Bronchial epithelial cell (primary cell): ENCODE measurements at places on chromosomes 3 and 15.

DNA sequence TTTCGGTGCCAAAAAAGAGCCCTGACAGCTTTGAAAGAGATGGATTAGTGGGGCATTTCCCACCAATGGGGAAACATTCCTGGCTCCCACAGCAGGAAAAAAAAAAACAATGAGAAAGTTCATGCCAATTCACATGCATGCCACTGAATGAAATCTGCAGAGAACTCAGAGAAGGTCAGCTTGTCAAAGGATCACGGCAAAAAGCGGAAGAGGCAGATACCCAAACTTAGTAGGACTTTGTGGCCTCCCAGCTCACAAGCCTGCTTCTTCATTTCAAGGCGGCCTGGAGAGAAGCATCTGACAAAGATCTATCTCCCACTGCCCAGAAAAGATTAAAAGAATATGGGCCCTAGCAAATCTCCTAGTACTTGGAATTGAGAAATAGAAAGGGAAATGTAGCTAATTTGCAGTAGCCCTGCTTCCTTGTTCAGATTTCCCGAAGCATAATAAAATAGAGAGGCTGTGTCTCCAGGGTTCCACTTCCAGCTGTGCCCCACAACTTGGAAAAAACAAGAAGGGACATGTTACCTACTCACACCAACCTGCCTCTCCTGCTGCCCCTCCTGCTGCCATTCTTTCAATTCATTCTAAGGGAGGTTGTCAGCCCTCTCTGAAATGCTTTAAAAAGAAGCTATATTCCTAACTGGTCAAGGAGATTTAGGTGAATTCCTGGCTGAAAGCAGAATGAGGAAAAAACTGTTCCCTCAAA is 170.4 kb downstream of the FHIT start:
- peak; percentile 3 for DNase-seq

DNA sequence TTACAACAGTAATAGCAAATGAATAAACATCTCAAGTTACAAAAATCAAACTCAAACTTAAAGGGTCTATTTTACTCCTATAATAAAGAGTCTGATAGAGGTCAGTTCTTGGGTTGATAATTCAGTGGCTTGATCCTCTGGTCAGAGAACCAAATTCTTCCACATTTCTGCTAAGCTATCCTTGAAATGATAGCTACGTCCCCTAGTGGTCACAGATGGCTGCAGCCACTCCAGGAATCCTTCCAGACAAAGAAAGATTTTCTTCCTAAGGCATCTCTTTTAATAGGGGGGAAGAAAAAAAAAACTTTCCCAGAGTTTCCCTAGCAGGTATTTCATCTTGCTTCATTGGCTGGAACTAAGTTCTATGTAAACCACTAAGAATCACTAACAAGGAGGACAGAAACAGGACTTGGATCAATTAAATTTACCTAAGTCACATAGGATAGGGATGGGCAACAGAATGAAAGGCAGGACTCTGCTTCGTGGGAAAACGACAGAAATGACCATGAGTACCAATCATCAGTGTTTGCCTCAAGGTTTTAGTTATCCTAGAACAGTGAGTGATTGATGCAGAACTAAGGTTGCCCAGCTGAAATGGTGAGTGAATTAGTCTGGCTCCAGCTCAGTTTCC is 160.7 kb downstream of the STAC start:
- DNase-seq, result peak; percentile 38

GRCh38 chr3:156161172-156161571 is 40.8 kb downstream of the KCNAB1 start:
- peak; percentile 25 for DNase-seq

DNA sequence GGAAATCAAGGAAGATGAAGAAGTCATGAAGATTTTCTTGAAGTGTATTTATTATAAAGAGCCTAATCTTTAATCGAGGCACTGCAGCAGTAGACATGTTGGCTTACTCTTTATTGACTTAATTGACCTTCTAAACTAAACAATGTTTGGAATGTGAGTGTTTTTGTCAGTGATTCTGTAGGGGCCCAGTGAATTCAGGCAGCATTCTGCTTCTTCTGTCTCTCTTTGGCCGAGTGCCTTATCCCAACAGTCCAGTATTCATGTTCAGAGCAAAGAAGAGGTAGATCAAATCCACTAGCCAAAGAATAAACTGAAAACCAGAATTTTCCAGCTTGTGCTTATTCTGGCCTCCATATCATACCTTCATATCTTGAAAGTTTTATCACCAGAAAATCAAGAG is 55.7 kb downstream of the RLBP1 start:
- no peak for DNase-seq

- no peak for DNase-seq
Observed at GRCh38 chr3:159378396-159379194, 576.7 kb downstream of the MFSD1 start.

GRCh38 chr3:74613521-74614106 is 845 bp downstream of the CNTN3 start:
- DNase-seq, result no peak

- no peak for DNase-seq
Observed at GRCh38 chr3:32303977-32304881, 65.7 kb downstream of the CMTM8 start.

DNA sequence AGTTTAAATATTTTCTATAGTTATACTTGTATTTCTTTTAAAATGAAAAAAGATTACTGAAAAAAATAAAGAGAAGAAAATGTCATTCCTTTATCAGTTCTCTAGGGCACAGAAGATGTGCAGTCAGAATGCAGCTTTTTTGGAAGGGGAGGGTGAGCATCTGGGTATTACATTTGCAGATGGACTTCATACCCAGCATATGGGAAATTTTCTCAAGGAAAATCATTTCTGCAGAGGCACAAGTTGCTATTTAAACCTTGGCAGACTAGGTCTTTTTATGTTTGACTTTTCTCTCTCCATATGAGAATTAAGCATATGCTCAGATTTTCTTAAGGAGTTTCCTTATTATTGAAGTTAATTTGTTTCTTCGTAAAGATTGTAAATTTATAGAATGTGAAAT is 39.5 kb upstream of the ZNF385D start:
- no peak for DNase-seq

DNA sequence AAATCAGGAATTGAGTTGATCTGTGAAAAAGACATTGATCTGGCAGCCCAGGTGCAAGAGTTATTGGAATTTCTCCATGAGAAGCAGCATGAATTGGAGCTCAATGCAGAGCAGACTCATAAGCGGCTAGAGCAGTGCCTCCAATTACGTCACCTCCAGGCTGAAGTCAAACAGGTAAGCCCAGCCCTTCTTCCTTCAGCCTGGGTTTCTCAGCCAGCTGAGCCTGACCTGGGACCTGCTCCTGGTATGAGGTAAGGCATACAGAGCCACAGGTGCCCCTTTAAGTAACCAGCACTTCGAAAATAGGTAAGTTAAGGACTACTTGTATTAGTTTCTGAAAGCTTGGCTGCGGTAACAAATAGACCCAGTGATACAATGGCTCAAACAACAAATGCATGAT is 307.4 kb upstream of the UMPS start:
- DNase-seq, result no peak

- DNase-seq, result no peak
Observed at GRCh38 chr3:124303305-124303910, 311.5 kb upstream of the ROPN1 start.

GRCh38 chr3:122405015-122405414 is 10.8 kb downstream of the WDR5B start:
- DNase-seq, result no peak

DNA sequence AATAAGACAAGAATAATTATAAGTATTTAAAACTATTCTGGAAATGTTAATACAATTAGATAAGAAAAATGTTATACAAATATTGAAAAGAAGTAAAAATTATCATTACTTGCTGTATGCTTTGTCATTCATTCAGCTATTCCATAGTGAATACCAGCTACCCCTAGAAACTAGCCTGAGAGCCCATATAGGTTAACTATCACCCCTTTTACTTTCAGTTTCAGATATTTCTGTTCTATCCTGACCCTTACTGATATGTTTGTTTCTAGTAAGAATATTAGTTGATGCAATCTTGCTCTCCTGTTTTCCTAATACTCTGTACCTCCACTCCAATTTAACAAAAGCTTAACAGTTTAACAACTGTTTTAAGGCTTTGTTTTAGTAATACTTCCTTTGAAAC is 31.6 kb downstream of the FAM227B start:
- no peak for DNase-seq

DNA sequence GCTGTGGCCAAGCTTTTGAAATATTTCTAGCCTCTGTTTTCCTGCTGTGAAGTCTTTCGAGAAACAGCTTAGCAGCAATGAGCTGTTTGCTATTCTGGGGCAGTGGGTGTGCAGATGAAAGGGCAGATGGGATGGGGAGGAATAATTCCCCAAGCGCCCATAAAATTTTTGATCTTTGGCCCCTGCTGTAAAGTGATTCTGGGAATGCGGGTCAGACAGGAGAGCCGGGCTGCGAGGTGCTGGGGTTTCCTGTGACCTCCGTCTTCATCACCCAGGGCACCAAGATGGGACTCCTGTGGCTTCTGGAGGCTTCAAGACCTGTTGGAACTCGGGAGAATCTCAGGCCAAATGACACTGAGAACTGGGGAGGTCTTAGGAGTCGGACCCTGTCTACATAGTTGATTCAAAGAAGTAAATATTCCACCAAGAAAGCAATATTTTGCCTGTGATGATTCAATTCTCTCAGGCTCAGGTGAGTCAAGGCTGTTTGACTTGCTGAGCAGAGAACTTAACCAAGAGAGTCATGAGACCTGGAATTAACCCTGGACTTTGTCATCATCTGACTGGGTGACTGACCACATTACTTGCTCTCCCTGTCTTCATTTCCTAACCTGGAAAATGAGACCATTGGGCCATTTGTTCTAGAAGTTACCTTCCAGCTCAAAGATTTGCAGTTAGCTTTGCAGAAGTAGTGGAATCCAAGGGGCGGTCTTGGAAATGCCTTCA is 86.4 kb downstream of the POLR2M start:
- peak; percentile 75 for DNase-seq

DNA sequence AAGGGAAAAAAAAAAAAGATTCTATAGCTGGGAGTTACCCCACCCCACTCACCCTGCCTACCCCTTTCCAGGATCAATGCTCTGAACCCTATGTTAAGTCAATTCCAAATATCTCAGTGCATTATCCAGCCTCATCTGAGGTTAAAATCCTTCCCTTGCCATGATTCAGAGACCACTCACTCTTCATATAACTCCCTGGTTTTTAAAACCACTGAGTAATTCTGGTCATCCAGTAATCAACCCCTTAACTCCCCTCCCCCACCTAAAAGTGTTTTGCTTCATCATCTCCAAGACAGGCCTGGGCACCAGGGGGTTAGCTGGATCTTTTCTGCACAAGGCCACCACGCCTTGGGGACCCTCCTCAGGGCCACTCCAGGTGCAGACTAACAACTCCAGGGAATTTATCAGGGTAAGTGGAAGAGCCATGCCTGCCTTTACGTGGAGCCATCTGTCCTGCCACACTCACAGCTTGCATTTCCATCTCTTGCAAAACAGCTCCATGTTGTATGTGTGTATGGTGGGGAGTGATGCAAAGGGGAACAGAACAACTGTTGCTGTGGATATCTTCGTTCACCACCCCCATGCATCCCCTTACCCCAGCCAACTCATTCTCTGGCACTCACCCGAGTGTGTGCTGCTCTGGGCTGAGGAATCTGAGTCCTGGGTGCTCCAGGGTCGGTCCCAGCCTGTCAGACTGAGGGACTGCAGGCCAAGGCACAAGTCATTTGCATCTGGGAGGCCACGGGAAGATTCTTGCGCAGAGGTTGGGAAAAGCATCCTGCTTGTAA is 30.7 kb upstream of the RPS17 start:
- no peak for DNase-seq

GRCh38 chr3:16203671-16204629 is 29.5 kb downstream of the GALNT15 start:
- DNase-seq, result no peak

DNA sequence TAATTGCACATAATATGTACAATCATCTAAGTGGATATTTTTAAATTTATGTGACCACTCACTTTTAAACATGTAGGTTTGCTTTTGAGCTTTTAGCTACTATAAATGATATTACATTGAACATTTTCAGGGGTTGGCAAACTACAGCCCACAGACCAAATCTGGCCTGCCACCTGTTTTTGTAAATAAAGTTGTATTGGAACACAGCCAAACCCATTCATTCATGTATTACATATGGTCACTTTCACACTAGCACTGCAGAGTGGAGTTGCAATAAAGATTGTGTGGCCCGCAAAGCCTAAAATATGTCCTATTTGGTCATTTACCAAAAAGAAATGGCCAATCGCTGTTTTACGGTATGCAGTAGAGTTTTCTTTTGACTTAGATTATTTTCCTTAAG is 21.2 kb downstream of the CMTM7 start:
- DNase-seq, result no peak

- DNase-seq, result no peak
Observed at GRCh38 chr3:151900460-151900859, 27.0 kb downstream of the SUCNR1 start.

GRCh38 chr3:44764248-44764647 is 2.7 kb downstream of the KIF15 start:
- no peak for DNase-seq

DNA sequence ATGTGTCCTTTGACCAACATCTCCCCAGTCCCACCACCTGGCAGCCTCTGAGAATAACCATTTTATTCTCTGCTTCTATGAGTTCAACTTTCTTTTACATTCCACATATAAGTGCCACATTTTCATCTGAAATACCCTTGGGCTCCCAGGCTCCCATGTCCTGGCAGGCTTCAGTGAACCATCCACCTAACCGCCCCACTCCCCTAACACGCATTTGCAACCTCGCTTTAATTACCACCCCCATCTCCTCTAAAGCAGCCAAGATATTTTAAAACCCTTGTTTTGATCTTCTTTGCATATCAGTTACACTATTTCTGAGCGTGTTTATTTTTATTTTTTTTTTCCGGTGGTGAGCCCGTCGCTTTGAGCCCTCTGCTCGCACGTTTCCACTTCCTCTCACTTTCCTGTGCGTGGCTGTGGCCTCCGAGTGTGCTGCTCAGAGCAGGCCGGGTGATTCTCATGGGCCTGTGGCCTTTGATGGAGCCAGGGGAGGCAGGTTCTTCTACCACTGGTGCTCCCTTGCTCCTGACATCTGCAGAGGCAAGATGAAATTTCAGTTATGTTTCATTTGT is 195.4 kb upstream of the LPP start:
- DNase-seq, result no peak

DNA sequence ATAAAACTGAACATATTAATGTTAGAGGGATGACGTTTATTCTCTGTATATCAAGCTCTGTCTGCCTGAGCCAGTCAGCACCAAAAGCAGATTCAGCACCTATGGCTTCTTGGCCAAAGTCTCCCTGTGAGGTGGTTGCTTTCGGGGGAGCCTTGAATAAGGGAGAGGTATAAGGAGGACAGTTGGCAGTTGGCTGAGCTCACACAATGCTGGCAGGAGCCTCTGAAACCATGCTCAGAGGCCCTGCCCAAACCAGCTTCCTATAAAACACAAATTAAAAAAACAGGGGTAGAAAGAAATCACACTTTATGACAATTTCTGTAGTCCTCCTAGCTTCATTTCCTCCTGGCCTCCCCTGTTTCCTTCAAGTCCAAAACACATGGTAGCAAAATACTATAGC is 18.8 kb downstream of the ARHGEF3 start:
- DNase-seq, result no peak

DNA sequence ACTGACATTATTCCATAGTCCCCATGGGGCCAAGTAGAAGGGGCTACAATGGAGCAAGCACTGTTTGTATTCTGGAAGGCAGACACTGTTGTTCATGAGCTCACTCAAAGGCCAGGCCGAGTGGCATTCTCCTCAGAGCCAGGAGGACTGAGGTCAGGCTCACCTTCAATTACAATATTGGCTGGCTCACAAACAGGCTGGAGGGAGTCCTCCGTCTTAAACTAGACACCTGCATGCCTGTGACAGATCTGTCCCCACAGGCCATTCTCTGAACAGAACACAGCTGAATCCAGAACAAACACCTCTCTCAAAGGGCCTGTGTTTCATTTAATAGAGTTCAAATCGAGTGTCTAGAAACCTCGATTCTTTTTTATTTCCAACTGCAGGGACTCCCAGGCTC is 347.4 kb upstream of the PPP2R3A start:
- no peak for DNase-seq
